ENCODE measurements at places on chromosomes 13 and 19.

GRCh38 chr13:30974350-30974749 is 41.9 kb downstream of the TEX26 start:
- DNase-seq, result no peak

- no peak for DNase-seq
Observed at GRCh38 chr19:45356760-45357444, 13.5 kb downstream of the ERCC2 start.

DNA sequence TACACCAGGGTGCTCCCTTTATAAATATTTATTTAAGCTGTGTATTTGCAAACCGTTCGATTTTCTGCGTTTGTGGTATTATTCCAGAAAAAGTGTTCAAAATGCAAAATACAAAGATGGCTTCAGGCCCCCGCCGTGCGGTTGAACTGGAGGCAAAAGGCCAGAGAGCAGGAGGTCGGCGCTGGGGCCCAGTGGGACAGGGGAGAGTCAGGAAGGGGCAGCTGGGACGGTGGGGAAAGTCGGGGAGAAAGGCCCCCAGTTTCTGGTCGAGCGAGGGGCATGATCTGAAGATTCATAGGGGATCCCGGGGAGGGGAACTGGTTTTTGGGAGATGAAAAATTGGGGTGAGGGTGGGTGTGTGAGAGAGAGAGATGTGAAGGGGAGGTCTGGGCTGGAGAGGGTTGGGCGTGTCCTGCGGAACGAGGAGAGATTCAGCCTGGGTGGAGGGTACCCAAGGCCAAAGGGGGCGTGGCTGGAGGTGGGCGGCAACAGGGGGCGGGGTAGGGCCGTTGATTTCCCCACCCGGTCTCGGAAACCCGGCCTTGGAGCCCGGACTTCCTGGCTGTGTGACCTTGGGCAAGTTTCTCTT is 678 bp downstream of the ISOC2 start:
- DNase-seq, result peak; percentile 33

DNA sequence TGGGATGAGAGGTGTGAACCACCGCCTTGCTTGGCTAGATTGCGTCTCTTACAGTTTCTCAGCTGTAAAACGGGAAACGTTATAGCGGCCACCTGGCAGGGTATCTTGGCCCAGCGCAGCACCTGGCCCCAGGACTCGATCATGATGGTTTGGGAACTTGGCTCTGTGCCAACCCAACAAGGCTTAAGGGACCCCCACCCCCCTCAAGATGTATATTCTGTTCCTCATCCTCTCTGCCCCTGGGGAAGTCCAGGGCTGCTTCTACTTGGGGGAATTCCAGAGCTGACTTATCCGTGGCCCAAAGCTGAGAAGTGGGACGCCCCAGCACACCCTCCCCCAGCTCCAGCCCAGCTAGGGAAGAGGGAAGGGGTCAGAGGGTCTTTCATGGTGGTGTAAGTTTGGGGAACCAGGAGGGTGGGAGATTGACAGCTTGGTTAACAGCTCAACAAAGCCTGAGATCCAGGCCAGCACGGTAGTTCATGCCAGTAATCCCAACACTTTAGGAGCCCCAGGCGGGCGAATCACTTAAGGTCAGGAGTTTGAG is 695 bp downstream of the ICAM1 start:
- DNase-seq, result no peak

DNA sequence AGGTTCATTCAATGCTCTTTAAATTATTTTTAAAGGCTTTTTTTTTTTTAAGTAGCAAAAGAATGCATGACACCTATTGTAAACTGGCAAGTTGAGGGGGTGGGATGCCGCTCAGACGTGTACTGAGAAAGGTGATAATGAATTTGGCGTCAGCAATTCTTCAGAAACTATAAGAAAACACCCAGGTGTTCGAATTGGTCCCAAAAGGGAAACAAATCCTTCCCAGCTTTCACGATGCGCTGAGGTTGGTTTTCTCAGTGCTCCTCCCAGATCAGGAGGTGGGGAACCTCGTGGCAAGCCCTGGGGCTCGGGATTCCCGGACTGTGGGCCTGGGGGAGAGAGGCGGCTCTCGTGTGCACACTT is 543 bp upstream of the FAM124A start:
- DNase-seq, result no peak

- no peak for DNase-seq
Observed at GRCh38 chr13:100773923-100774663, 99.5 kb upstream of the TMTC4 start.

DNA sequence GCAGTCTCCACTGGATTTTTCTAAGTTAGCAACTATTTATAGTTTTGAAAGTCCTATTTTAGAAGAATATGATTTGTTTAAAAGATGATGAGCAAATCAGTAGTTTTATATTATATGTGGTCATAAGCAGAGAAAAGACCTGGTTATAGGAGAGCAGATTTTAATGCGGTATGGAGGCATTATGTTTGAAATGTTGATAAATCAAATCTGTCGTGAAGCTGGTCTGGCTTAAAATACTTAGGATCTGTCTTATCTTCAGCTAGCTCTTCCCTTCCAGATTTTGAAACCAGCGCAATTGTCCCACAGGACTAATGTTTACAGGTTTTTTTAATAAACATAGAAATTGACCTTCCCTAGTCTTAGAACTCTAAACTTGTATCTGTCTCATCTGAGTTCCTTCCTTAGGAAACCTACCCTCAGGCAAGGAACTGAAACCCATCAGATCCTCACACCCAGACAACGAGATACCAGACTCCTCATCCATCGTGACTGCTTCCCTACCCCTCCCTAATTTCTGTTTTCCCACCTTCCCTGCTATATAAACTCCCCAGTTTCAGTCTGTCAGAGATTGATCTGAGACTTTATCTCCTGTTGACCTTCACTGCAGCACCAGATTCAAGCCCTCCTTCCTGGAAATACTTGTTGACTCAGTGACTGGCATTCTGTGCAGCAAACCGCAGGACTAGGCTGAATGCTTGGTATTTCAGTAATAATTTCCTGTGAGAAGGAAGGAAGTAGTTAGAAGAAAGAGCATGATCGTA is 37.8 kb upstream of the CXCL17 start:
- DNase-seq, result no peak

DNA sequence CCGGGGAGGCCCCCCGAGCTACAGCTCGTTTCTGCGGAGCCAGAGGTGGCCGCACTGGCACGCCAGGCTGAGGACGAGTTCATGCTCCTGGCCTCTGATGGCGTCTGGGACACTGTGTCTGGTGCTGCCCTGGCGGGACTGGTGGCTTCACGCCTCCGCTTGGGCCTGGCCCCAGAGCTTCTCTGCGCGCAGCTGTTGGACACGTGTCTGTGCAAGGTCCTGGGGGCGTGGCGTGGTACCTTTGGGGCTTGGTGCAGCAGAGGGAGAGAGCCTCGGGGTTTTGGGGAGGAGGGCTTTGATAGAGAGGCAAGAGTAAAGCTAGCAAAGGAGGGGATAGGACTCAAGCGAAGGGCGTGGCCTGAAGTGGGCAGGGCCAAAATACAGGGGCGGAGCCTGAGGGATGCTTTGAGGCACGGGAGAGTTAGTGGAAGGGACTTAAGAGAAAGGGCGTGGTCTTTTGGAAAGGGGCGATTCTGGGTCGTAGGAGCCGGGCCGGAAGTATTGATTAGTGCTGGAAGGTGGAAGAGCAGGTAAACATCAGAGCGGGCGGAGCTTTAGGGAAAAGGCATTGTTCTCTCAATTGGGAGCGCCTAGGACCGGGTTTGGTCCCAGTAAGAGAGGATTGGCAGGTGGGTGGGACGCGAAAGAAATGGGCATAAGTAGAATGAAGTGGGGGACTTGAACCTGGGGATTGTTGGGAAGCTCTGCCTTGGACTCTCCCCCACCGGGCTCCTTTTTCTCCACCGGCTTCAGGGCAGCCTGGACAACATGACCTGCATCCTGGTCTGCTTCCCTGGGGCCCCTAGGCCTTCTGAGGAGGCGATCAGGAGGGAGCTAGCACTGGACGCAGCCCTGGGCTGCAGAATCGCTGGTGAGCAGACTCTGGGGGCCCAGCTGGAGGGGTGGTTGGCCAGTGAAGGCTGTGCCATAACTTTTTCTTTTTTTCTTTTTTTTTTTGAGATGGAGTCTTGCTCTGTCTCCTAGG is 1.2 kb downstream of the PPM1N start:
- no peak for DNase-seq

DNA sequence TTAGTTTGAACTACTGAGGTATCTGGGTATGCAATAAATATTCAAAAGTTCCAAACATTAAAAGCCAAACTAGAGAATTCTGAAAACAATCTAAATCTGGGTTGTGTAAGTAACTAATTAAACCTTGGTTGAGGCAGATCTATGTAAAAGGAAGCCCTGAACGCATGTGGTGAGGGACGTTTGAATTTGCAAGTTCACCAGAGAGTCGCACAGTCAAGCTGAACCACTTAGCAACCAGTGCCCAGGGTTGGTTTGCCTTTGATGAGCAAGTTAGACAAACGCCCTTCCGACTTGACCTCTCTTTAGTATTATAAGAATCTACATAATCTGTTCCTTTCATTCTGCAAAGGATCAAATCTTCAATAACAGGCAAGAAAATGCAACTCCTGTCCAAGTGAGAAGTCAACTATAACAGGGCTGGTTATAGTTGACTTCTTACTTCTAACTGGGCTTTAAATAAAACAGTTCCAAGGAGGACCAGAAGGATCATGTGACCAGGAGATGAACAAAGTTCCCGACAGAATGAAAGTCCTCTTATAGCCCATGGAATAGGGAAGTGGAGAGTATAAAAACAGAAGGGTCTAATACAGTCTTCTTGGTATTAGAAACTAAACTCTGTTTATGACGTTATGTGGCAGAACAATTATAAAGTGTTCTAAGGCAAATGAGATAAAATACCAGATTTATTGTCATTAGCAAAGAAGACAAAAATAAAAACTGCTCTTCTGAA is 40.6 kb downstream of the PHF11 start:
- DNase-seq, result no peak

DNA sequence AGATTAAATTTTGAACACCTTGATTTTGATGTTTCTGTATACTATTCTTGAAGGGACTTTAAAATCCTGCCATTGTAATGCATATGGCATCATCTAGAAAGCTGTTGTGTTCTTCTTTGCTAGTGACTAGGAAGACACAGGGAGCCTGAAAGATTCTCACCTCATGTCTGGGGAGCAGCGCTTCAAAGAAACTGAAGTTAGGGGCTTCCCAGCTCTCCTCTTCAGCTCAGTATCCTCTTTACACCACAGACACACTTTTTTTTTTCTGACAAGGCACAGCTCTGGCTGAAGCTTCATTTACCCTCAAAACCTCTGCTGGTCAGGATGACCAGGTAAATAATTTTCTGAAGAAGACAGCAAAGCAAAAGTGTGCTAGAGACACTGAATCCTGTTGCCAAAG is 255.6 kb downstream of the ITGBL1 start:
- DNase-seq, result no peak

DNA sequence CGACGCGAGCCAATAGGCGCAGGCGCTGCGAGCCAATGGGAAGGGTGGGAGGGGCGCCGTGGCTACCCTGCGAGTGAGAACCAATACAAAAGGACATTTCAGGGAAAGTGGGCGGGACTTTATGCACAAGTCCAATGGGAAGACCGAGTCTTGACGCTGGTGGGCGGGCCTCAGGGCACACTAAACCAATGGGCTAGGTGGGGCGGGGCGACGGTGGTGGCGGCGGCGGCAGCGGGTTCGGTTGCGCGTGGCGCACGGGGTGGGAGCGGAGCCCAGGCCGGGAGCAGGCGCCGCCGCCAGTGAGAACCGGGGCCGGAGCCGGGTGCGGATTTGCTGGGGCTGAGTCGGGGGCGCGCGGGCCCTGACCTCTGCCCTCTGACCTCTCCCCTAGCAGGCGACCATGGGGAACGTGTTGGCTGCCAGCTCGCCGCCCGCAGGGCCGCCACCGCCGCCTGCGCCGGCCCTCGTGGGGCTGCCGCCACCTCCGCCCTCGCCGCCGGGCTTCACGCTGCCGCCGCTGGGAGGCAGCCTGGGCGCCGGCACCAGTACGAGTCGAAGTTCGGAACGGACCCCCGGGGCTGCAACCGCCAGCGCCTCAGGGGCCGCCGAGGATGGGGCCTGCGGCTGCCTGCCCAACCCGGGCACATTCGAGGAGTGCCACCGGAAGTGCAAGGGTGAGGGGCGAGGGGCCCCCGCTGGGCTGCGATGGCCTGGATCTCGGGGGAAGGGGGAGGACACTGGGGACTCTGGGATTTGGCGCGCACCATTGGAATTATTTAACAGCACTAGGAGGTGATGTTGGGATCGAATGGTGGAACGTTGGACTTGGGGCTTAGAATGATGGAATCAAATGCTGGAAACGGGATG is at the start of gene TOMM40:
TSS of gene TOMM40 (plus strand) at position 239 of the 867 bp plus-strand sequence. CDS start at position 401, 162 bp downstream.
- DNase-seq, result peak; percentile 100

- no peak for DNase-seq
Observed at GRCh38 chr13:113756441-113757097, 2.5 kb upstream of the TMEM255B start.

GRCh38 chr19:18639706-18640243 is 2.9 kb downstream of the KLHL26 start:
- DNase-seq, result no peak

GRCh38 chr19:12720851-12721655 is 2.7 kb downstream of the TNPO2 start:
- no peak for DNase-seq

GRCh38 chr13:113307491-113307890 is 10.5 kb downstream of the LAMP1 start:
- DNase-seq, result no peak

DNA sequence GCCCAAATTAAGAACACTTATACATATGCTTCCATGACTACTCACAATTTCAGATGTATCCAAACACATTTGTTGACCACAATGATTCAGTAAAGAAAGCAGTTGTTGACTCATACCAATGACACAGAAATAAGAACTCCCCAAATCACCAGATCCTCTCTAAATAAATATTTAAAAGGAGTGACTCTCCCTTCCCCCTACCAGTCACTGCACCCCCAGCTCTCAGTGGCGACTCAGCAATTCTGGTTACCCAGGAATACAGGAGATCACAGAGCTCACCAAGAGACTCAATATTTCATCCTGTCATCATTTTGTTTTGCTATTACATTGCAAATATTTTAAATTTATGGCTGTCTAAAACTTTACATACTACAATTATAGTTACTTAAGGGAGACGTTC is 131.5 kb downstream of the RGCC start:
- peak; percentile 40 for DNase-seq

GRCh38 chr19:38251564-38252051 is 4.6 kb downstream of the PPP1R14A start:
- no peak for DNase-seq

DNA sequence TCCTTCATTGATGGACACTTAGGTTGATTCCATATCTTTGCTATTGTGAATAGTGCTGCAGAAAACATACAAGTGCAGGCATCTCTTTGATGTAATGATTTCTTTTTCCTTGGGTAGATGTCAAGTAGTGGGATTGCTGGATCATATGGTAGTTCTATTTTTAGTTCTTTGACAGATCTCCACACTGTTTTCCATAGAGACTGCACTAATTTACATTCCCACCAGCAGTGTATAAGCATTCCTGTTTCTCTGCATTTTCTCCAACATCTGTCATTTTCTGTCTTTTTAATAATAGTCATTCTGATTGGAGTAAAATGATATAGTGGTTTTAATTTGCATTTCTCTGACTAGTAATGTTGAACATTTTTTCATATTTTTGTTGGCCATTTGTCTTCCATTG is 116.7 kb downstream of the LMO7 start:
- DNase-seq, result no peak

GRCh38 chr13:113489549-113490495 is 689 bp downstream of the DCUN1D2 start:
- no peak for DNase-seq

GRCh38 chr19:53991224-53992113 is at the start of gene CACNG6:
Gene CACNG6 (plus strand): TSS chr19:53991637. CDS start chr19:53992878, 1,241 bp downstream.
- no peak for DNase-seq

GRCh38 chr13:85655040-85655439 is 144.2 kb downstream of the SLITRK6 start:
- DNase-seq, result no peak

All from stimulated activated CD8-positive, alpha-beta memory T cell treated with anti-CD3 and anti-CD28 coated beads, Interleukin-7, amount 100 ng/mL, for 48 hours (primary cell).